H54 (cell line): ENCODE measurements at places on chromosomes 16 and 17.

DNA sequence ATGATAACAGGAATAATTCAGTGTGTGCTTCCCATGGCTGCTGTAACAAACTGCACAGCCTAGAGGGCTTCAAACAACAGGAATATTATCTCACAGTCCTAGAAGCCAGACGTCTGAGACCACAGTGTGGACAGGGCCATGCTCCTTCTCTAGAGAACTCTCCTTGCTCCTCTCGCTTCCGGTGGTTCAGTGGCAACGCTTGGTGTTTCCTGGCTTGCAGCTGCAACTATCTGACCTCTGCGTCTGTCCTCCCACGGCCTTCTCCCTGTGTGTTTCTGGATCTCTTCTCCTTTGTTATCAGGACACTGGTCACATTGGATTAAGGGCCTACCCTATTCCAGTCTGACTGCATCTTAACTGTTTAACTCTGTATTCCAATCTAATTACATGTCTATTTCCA, 414.3 kb downstream of the MAF start:
- DNase-seq, result no peak

GRCh38 chr16:3576211-3576610, 992 bp downstream of the NLRC3 start:
- no peak for DNase-seq

GRCh38 chr17:74715144-74715543, 2.4 kb upstream of the CD300LF start:
- no peak for DNase-seq

DNA sequence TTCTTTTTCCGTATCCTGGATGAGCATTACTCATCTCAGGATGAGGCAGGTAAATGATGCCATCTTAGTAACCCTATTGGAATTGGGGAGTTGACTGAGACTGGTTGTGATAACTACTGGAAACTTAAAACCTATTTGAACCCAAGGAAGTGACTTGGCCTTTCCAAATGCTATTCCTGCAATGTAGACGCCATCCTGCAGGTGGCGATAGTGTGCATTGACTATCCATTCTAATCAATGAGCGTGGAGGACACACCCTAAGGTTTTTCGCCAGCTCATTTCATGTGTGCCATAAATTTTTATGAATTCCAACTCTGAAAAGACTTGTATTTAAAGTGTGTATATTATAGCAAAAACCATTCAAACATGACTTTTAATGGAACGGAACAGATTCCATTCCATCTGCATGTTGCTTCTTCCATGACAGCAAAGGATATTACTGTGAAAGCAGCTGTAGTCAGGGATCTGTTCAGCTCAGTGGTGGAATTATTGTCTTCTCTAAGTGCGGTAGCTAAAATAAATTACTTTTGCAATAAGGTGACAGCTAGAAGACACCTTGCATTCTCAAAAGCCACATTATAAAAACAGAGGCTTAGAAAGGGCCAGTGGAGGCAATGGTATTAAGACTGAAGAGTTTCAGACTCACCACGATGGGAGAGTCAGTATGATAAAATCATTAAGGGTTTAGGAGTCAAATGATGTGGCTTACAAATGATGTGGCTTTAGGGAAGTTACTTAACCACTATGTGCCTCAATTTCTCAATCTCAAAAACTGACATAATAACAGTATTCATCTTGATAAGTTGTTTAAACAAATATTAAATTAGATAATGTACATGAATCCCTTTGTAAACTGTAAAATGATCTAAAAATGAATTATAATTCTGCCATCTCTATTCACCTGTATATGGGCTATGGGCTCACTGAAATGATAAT, 55.5 kb downstream of the SYT17 start:
- no peak for DNase-seq

DNA sequence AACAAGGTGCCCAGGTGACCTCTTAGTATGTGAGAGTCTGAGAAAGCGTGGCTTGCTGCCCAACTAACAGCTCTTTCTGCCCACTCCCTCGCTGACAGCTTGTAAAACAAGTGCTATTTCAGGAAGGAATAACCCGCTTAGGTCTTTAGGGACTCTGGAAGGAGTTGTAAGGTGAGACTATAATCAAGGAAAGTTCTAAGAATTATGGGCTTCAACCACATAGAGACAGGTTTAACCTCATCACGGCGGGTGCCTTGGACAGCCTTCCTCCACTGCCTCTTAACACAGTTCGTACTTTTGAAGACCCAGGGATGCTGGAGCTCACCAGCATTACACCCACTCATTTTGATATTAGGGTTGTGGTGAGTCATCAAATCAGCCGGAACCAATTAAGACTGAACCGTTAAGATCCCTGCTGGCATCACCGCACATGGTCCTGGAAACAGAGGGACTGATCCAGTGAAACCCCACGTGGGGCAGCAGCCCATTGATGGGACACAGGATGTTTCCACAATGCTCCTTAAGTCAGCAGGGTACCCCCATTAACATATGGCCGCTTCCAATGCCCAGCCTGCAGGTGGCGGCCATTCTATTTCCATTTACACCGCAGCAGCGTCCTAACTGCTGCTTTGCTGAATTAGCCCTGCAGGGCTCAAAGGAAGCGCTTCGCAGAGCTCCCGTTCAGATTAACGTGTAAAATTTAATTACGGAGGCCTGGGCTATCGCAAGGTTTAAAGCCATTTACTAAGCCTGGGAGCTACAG, 176.6 kb upstream of the SDK2 start:
- DNase-seq, result no peak

- no peak for DNase-seq
Measured at GRCh38 chr16:27961296-27961620, 102.3 kb downstream of the GSG1L start.

GRCh38 chr17:81517009-81517338, 4.4 kb upstream of the ACTG1 start:
- no peak for DNase-seq

GRCh38 chr17:35895636-35896587, 15.8 kb upstream of the CCL5 start:
- DNase-seq, result no peak

- DNase-seq, result no peak
Measured at GRCh38 chr16:68200088-68200783, 35.7 kb downstream of the ESRP2 start.

- DNase-seq, result no peak
Measured at GRCh38 chr16:17589898-17590297, 119.1 kb upstream of the XYLT1 start.

DNA sequence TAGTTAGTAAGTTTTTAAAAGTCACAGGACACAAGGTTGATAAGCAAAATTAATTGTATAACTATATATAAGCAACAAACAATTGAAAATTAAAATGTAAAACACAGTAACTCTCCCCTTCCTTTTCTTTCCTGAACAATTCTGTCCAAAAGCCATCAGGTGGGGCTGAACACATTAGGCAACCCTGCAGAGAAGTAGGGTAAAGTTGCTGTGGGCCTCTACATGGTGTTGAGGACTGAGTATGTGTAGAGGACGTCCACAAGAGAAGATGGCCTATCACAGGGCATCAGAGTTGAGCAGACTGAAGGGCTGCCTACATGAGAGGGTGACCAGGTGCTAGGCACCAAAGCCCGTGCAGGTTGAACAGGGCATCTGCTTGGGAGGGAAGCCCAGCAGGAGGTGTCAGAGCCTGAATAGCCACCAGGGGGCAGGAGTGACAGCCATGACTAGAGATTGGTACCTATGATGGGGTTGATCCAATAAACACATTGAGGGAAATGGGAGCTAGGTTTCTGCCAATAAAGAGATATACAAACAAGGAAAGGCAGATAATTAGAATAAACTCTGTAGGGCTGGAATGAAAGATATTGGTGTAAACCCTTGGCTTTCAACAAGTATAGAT, 415.1 kb downstream of the NPIPA8 start:
- peak; percentile 9 for DNase-seq

DNA sequence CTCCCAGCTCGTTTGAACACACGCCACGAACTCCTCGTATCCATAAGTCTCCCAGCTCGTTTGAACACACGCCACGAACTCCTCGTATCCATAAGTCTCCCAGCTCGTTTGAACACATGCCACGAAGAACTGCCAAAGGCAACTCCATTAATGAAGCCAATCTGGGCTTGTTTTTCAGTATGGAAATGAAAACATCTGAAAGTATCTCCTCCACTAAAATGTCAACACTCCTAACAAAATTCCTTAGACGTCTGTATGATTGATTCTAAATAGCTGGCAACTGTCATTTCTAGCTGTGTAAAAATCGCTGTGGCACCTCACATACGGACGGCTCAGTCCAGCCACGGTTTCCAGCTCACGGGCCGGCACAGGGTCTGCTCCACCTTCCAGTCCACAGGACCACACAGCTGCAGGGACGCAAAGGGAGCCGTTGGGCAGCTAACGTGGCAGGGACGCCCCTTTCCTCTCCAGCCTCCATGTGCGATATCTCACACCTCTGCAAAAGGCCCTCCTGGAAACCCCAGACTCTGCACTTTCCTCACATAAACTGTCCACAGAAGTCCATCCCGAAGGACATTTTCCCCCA, 67.1 kb upstream of the METRNL start:
- no peak for DNase-seq
